ENCODE measurements at places on chromosomes 2 and 18. TPM values are rescaled to one million over a fixed set of nuclear protein-coding genes. Genes with fewer than 3 reads are reported as not detected.

DNA sequence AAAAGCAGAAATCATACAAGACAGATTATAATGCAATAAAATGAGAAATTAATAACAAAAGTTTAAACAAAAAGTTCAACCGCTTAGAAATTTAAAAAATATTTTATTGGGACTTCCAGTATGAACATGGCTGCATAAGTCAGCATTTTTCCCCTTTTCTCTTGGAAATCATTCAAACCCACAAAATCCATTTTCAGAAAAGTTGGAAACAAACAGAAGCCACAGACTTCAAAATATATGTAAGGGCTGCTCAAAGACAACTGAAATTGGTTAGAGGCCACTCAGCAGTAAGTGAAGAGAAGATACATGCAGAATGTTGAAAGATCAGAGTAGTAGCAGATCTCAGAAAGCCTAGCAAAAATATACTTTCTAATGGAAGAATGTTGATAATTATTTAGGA is 194.0 kb downstream of the DYSF start:
- no peak for DNase-seq
- H3K36me3 ChIP-seq, result no peaks in the 10 kb centered on the region

- H3K27ac ChIP-seq, result no peak overlapping the region
- peaks cover 21% of the 10 kb centered on the region for H3K36me3 ChIP-seq
- no peak overlapping the region for H3K4me3 ChIP-seq
Measured at GRCh38 chr18:13543811-13544732, 182.3 kb downstream of the FAM210A start.

- H3K27ac ChIP-seq, result no peak overlapping the region
- H3K4me1 ChIP-seq, result no peaks in the 10 kb centered on the region
- no peaks in the 10 kb centered on the region for H3K27me3 ChIP-seq
Measured at GRCh38 chr2:200033929-200034328, 78.5 kb downstream of the MAIP1 start.

- no peak for DNase-seq
- H3K27me3 ChIP-seq, result no peaks in the 10 kb centered on the region
- no peak overlapping the region for H3K27ac ChIP-seq
- H3K4me1 ChIP-seq, result no peaks in the 10 kb centered on the region
- H3K36me3 ChIP-seq, result no peaks in the 10 kb centered on the region
Measured at GRCh38 chr2:5453220-5454050, 238.7 kb upstream of the SOX11 start.

The SPATA3 gene
- total RNA-seq, result 0.72 TPM

The SLC4A3 gene
- total RNA-seq, result not detected

DNA sequence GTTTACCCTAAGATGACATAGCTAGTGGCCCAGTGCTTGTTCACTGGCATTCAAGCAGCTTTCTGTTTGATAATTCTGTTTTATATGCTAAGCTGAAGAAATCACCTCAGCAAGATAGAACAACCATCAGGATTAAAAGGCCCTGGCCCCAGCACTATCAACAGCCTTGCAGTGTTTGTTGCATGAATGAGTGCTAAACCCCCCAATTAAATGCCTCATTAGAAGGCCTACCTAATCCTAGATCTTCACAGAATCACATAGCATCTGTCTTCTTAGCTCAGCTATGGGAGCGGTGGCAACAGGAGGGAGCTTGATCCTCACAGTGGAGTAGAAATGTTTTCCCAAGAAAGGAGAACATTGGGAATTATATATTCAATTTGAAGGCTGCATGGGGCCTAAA is 194.1 kb upstream of the HNMT start:
- no peaks in the 10 kb centered on the region for H3K36me3 ChIP-seq
- H3K4me3 ChIP-seq, result no peak overlapping the region
- no peak for DNase-seq
- H3K27ac ChIP-seq, result no peak overlapping the region
- H3K27me3 ChIP-seq, result no peaks in the 10 kb centered on the region

The SNTG2 gene
- total RNA-seq, result 0.64 TPM

GRCh38 chr2:119341684-119342083 is 24.9 kb downstream of the C2orf76 start:
- no peak for DNase-seq
- H3K4me1 ChIP-seq, result peaks cover 16% of the 10 kb centered on the region
- H3K36me3 ChIP-seq, result no peaks in the 10 kb centered on the region
- H3K4me3 ChIP-seq, result no peak overlapping the region
- no peaks in the 10 kb centered on the region for H3K27me3 ChIP-seq
- no peak overlapping the region for H3K27ac ChIP-seq

GRCh38 chr2:235115521-235115920 is 163.7 kb downstream of the SH3BP4 start:
- H3K27me3 ChIP-seq, result no peaks in the 10 kb centered on the region
- DNase-seq, result no peak
- H3K36me3 ChIP-seq, result no peaks in the 10 kb centered on the region
- no peak overlapping the region for H3K27ac ChIP-seq
- no peaks in the 10 kb centered on the region for H3K4me1 ChIP-seq

- H3K27ac ChIP-seq, result peak overlapping the region; percentile 55
- H3K4me1 ChIP-seq, result peaks cover 11% of the 10 kb centered on the region
- DNase-seq, result no peak
- H3K4me3 ChIP-seq, result no peak overlapping the region
Measured at GRCh38 chr2:25981596-25982272, 563 bp downstream of the KIF3C start.

GRCh38 chr2:178722296-178722695 is 84.9 kb downstream of the TTN start:
- no peak for DNase-seq
- peaks cover 83% of the 10 kb centered on the region for H3K36me3 ChIP-seq
- H3K27ac ChIP-seq, result no peak overlapping the region
- no peaks in the 10 kb centered on the region for H3K4me1 ChIP-seq
- H3K4me3 ChIP-seq, result no peak overlapping the region
- H3K27me3 ChIP-seq, result no peaks in the 10 kb centered on the region

The MC5R gene
- total RNA-seq, result not detected

DNA sequence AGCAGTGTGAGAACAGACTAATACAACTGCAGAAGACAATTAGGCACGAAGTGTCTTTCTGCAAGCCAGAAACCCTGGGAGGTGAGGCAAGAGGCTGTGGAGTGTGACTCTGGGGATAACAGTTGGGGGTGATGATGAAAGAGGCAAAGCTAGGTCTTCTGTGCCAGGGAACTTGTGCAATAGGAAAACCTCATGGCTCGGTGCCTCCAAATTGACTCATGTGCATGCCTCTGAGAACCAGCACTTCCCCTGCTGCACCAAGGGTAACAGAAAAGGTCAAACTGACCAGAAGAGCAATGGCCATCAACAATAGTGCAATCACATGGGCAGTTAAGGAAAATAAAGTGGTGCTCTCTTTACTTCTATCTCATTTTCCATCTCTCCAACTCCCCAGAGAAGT is 136.4 kb downstream of the SCG2 start:
- no peak for DNase-seq
- H3K27me3 ChIP-seq, result no peaks in the 10 kb centered on the region
- H3K36me3 ChIP-seq, result no peaks in the 10 kb centered on the region
- H3K27ac ChIP-seq, result no peak overlapping the region
- no peak overlapping the region for H3K4me3 ChIP-seq

The CAMKMT gene
- total RNA-seq, result 27.6 TPM

- H3K4me1 ChIP-seq, result no peaks in the 10 kb centered on the region
- no peak overlapping the region for H3K27ac ChIP-seq
- H3K4me3 ChIP-seq, result no peak overlapping the region
- H3K36me3 ChIP-seq, result no peaks in the 10 kb centered on the region
Measured at GRCh38 chr18:3441290-3441689, 8.7 kb upstream of the TGIF1 start.

DNA sequence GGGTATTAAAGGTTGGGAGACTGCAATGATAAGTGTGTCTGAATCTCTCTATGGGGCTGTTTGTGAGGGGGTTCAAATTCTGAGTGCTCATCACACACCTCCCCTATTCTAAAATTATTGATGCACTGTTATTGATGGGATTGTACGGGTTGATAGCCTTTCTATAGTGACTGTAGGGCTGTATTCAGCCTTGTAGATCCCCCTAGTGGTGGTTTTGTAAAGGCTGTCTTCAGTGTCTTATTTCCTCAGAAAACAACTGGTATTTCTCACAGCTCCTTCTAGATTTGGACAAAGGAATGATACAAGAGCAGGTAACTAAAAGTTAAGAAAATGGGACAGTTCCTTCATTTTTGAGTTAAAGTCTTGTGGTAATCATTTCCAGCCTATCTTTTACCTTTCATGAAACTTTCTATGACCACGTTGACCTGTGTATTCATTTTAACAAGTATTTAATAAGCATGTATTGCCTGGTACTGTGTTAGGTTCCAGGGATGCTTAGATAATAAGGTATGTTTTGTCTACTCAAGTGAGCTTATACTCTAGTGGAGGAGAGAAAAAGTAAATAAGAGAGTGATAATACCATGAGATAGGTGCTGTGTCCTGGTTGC is 21.2 kb downstream of the SMAD4 start:
- H3K27ac ChIP-seq, result no peak overlapping the region
- DNase-seq, result peak; percentile 7
- peaks cover 19% of the 10 kb centered on the region for H3K4me1 ChIP-seq

GRCh38 chr2:130842770-130843169 is 6.1 kb downstream of the ARHGEF4 start:
- H3K27me3 ChIP-seq, result no peaks in the 10 kb centered on the region
- DNase-seq, result no peak
- no peaks in the 10 kb centered on the region for H3K36me3 ChIP-seq
- H3K4me3 ChIP-seq, result no peak overlapping the region
- H3K4me1 ChIP-seq, result no peaks in the 10 kb centered on the region
- H3K27ac ChIP-seq, result no peak overlapping the region

DNA sequence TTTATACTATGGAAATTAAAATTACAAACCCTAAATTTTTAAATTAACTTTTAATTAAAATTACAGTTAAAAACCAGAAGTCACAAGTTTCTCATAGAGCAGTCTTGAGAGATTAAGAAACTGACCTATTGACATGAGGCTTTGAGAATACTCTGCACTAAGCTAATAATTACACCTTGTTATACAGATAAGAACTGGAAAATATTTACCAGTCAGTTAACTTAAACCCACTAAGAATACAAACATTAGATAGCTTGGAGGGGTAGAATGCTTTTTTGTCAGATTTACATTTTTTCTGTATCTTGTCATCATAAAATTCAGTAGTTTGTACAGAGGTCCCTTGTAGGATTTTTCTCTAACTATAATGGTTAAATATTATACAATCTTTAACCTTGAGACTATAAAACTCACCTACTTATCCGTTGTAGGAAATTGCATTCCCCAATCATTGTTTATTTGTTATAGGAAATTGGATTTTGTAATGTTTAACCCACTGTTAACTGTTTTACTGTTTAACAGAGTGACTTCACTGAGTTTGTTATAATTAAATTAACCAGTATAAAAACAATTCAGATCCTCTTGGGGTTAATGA is 219.7 kb upstream of the PKDCC start:
- no peak overlapping the region for H3K27ac ChIP-seq
- peaks cover 25% of the 10 kb centered on the region for H3K27me3 ChIP-seq
- no peak for DNase-seq
- no peaks in the 10 kb centered on the region for H3K36me3 ChIP-seq
- no peak overlapping the region for H3K4me3 ChIP-seq

The ZNF521 gene
- total RNA-seq, result 1.8 TPM

The STPG4 gene
- total RNA-seq, result 0.32 TPM

DNA sequence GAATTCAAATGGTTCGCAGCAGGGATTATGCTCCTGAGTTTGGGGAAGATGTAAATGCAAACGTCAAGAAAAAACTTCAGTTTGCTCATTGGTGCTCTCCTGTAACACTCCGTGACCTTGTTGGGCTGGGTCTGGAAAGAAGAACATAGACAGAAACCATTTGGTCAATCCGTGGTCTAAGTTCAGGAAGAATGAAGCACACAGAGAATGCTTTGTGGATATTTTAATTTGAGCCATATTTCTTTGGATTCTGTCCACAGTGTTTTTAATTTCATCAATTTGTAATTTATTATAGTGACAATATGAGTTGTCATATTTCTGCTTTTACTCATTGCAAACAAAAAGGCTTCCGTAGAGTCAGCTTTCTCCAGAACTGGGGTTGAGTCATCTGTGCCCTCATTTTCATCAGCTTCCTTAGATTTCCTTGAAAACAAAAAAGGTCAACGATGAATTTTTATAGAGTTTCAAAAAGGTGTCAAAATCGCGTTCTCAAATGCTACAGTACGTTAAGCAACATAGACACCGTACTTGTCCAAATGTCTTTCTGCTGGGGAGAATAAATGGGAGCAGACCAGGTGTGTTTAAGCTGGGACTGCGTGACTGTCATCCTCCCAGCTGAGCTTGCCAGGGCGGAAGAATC is 606.4 kb downstream of the RNF144A start:
- H3K4me3 ChIP-seq, result no peak overlapping the region
- H3K27me3 ChIP-seq, result no peaks in the 10 kb centered on the region
- no peak for DNase-seq
- no peaks in the 10 kb centered on the region for H3K4me1 ChIP-seq
- H3K27ac ChIP-seq, result no peak overlapping the region
- no peaks in the 10 kb centered on the region for H3K36me3 ChIP-seq

The RAD51AP2 gene
- not detected for total RNA-seq

DNA sequence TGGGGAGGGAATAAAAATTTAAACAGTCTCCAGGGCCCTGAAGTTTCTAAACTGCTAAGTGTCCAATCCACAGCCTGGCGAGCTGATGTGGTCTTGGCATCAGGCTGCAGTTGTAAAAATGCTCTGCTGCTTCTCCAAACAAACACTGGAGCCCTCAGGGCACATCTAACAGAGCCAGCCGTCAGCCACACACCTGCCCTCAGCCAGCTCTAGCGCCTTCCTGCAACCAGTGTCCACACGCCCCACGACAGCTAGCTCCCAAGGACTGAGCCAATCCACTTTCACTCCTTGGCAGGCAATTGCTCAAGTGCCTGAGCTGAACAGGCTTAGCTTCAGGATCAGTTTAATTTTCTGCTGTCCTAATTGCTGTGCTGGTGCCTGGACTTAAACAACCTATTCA is 446.4 kb upstream of the RAB12 start:
- no peak overlapping the region for H3K27ac ChIP-seq
- H3K27me3 ChIP-seq, result no peaks in the 10 kb centered on the region
- no peaks in the 10 kb centered on the region for H3K4me1 ChIP-seq
- DNase-seq, result no peak
- no peaks in the 10 kb centered on the region for H3K36me3 ChIP-seq
- no peak overlapping the region for H3K4me3 ChIP-seq

The TYMS gene
- total RNA-seq, result 7.3 TPM

The TRIM54 gene
- not detected for total RNA-seq

The LHCGR gene
- total RNA-seq, result not detected

GRCh38 chr18:3114026-3114425 is 101.1 kb upstream of the LPIN2 start:
- no peaks in the 10 kb centered on the region for H3K36me3 ChIP-seq
- H3K27me3 ChIP-seq, result no peaks in the 10 kb centered on the region
- no peaks in the 10 kb centered on the region for H3K4me1 ChIP-seq
- H3K4me3 ChIP-seq, result no peak overlapping the region

- H3K27ac ChIP-seq, result no peak overlapping the region
- H3K27me3 ChIP-seq, result no peaks in the 10 kb centered on the region
- H3K36me3 ChIP-seq, result no peaks in the 10 kb centered on the region
- DNase-seq, result no peak
- no peaks in the 10 kb centered on the region for H3K4me1 ChIP-seq
Measured at GRCh38 chr18:53503914-53504441, 720.5 kb downstream of the MBD2 start.

The ACTR1B gene
- total RNA-seq, result 86.3 TPM

The ALK gene
- total RNA-seq, result not detected

The RIT2 gene
- total RNA-seq, result not detected

- no peak overlapping the region for H3K27ac ChIP-seq
- H3K4me1 ChIP-seq, result no peaks in the 10 kb centered on the region
- no peak overlapping the region for H3K4me3 ChIP-seq
- H3K27me3 ChIP-seq, result no peaks in the 10 kb centered on the region
Measured at GRCh38 chr2:187527262-187527661, 27.0 kb downstream of the TFPI start.

The PFN4 gene
- not detected for total RNA-seq

- H3K36me3 ChIP-seq, result no peaks in the 10 kb centered on the region
- no peaks in the 10 kb centered on the region for H3K27me3 ChIP-seq
- DNase-seq, result peak; percentile 59
- no peak overlapping the region for H3K4me3 ChIP-seq
- no peaks in the 10 kb centered on the region for H3K4me1 ChIP-seq
Measured at GRCh38 chr2:94874277-94874997, 3.2 kb downstream of the TEKT4 start.

The C1QL2 gene
- total RNA-seq, result not detected
